ENCODE measurements at places on chromosomes 7 and 10.

- DNase-seq: no peak
Observed at GRCh38 chr7:139118234-139118804, 8.8 kb upstream of the ZC3HAV1 start.

GRCh38 chr10:123287594-123288247 lies 133.5 kb downstream of the BUB3 start:
- DNase-seq: no peak

GRCh38 chr7:596819-597182 lies 77.2 kb upstream of the PDGFA start:
- no peak for DNase-seq

DNA sequence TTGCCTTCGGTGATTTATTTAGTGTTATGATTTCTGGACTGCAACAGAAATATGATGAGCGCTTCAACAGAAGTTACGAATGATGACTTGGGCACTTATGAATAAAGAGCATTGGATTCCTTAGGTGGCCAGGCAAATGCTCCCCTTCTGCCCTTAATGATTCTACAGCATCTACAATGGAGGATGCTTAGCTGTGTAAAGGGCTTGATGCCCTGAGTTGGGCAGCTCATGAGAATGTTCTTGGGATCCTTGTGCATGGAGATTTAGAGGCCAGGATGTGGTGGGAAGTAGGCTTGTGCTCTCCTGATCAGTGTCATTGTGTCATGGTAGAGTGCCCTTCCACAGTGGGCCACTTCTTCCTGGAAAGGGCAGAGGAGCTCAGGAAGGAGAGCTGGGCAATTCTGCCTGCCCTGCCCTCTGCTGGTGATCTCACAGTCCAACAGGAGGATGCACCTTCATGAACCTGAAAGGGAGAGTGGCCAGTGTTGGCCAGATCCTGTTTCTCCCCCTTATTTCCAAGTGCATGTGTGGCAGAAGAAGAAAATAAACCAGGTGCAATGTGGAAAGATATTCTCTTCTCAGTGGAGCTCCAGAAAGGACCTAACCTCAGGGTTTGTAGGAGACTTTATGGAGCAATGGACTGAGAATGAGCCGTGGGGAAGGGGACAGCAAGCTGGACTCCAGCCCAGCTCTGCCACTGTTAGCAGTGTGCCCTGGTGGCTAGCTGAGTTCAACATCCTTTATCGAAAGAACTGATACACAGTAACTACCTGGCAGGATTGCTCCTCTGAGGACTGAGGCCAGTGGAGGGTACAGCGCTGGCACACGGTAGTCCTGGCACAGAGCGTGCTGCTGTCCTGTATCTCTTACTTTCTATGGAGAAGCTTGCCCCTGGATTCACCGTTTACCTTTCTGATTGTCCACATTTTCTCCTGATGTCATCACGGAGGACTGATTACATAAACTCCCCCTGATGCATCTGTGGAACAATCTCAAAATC lies 182.9 kb downstream of the BMPER start:
- no peak for DNase-seq

DNA sequence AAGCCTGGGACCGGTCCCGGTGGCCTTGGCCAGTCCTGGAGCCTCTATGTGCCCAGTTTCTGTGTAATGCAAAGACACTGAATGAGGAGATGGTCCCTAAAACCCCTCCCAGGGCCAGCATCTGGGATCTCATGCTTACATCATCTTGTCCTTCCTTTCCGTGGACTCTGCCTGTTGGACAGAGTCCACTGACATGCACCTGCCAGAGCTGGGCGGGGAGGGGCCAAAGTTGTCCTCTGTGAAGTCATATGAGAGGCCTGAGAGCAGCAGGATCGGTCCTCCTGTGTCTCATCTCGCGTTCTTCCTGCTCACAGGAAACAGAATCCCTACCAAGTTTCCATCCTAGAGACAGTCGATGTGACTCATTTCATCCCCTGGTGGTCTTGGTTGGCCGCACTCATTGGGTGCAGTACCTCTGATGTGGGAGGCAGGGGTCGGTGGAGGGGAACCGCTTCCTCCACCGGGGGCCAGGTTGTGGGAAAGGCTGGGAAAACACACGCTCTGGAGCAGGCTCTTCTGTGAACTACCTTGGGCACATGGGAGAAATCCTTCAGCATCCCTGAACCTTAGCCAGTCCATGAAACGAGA lies 389.6 kb upstream of the PODXL start:
- DNase-seq: no peak

All from NCI-H187 (cell line).